Activated CD4-positive, CD25-positive, alpha-beta regulatory T cell (primary cell): ENCODE measurements at places on chromosomes 12 and 14.

DNA sequence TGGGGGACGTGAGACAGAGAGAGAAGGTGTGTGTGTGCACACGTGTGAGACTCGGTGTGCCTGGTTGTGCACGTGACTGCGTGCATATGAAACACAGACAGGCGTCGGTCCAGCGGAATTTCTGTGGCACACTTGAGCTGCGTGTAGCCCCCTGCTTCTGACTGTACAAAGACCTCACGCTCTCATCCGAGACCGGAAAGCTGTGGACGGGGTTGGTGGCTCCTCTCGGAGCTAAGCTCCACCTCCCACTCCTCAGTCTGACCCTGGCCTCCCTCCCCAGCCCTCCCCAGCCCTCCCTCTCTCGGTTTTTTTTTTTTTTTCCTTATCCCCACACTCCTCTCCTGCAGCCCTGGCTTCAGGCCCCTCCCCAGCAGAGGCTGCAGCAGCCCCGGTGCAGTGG lies 8.3 kb upstream of the C14orf180 start:
- no peak for DNase-seq

GRCh38 chr12:124668602-124669001 lies 101.2 kb upstream of the NCOR2 start:
- DNase-seq = no peak

GRCh38 chr12:90102957-90103652 lies 394.5 kb upstream of the ATP2B1 start:
- DNase-seq = no peak

DNA sequence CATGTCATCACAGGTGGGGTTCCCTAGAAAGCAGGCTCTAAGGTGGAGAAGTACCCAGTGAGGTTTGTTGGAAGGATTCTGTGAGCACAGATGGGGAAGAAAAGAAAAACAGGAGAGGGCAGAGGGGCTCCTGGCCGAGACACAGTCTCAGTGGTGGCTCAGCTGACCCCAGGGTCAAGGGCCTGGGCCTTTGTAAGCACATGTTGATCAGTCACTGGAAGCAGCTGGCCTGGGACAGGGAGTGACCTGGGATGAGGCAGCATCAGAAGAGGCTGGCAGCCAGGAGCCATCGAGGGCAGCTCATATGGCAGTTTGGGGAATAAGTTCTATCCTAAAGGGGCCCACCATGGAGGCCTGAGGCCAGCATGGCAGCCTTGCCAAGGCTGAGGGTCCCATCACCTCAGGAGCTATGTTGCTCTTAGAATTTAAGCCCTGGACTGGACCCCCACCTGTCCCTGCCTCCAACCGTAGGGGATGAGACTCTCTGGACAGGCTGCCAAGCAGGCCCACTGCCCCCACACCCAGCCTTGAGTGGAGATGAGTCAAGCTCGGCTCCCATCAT lies 6.3 kb upstream of the TMEM179 start:
- no peak for DNase-seq

GRCh38 chr12:41254004-41254914 lies 66.1 kb downstream of the PDZRN4 start:
- DNase-seq = no peak

DNA sequence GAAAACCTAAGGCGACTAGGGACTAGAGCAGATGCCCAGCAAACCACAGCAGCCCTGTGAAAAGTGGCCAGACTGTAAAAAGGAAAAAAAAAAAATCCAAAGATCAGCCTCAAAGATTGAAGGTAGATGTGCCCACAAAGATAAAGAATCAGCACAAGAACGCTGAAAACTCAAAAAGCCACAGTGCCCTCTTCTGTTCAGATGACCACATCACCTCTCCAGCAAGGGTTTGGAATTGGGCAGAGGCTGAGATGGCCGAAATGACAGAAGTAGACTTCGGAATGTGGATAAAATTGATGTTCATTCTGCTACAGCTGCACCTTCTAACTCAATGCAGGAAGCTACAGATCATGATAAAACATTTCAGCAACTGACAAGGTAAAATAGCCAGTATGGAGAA lies 154.4 kb downstream of the GPHN start:
- DNase-seq = no peak

DNA sequence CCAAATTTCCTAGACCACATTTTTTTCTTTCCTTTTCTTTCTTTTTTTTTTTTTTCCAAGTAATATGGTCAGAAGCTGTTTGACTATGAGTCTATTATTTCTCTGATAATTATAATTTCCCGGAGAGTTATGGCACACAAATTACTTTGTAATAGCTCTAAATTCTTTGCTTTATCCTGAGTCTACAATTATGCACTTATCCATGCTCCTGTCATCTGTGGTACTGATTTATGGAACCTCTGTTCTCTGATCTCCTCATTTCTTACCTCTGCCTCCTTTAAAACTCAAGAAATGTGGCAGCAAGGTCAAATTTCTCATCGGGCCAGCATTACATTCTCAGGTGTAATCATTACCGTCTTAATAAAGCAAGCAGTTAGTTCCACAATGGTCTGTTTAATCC lies 282.1 kb downstream of the PAWR start:
- DNase-seq = no peak

- no peak for DNase-seq
Observed at GRCh38 chr12:59780605-59781135, 184.8 kb downstream of the SLC16A7 start.
